ENCODE measurements at places on chromosomes 7 and 10. TPM values are rescaled to one million over a fixed set of nuclear protein-coding genes. Genes with fewer than 3 reads are reported as not detected.

Gene ZNF365
- total RNA-seq = 0.39 TPM

DNA sequence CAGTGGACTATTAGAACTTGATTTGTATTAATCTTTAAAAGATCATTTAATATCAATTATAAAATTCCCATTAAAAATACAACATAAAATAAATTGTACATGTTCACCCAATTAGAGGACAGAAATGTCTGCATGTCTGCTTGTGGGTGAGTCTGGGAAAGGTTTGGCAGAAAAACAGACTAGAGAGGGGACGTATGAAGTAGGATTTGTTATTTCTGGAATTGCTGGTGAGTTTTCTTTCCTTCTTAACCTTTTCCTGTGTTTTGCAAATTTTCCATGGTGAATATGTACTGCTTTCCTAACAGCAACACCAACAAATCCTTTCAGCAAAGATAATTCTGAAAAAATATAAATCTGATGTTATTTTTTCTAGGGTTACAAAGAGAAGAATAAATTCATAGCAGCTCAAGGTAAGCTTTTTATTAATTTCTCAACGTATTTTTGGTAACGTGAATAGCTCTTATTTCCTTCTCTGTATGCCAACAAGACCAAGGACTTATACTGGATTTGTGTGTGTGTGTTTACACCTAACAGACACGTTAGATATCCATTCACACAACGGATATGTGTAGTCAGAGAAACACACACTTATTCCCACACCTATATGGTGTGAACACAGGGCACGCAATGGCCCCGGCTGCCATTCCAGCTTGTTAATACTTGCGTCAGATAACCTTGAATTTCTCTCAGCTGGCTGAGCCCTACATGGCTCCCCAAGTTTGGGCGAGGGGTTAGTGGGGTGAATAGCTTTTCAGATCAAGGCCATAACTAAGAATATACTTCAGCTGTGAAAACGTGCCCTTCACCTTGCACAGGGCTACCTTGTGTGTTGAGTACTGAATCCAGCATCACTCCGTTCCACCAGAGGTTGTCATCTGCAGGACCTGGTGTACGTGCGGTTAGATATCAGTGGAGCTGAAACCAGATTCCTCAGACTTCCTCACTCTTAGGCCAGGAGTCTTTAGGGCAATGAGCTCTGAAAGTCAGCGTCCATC lies 64.6 kb downstream of the MKI67 start:
- no peak for DNase-seq

- peak; percentile 11 for DNase-seq
Measured at GRCh38 chr7:1694611-1695511, 24.8 kb downstream of the ELFN1 start.

- no peak for DNase-seq
Measured at GRCh38 chr10:123470336-123470921, 195.7 kb upstream of the GPR26 start.

Gene FEZF1
- 20.0 TPM for total RNA-seq

Gene FAM221A
- 24.9 TPM for total RNA-seq

DNA sequence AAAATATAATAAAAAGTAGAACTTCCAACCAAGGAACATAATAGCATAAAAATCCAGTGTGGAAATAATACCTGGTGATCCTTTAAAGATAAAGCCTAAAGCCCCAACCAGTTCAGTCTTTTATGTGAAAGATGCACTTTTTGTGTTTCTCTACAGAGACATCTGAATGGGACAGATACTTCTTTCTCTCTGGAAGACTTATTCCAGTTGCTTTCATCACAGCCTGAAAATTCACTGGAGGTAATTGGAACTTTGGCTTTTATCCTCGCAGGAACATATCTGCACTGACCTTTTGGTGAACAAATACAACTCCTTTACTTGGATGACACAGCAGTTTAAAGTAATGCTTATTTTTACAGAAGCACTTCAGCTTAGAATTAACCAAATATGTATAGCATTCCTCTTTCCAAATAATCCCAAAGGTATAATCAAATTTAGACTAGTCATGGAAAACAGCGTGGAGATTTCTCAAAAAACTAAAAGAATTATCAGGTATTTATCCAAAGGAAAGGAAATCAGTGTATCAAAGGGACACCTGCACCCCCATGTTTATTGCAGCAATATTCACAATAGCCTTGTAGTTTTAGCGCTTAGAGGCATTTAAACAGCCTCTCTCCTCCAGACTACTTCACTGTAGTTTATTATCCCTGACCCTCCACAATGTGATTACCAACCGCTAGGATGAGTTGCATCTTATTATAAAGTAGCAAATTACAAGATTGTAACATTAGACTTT lies 16.8 kb downstream of the HNRNPA2B1 start:
- DNase-seq = no peak

DNA sequence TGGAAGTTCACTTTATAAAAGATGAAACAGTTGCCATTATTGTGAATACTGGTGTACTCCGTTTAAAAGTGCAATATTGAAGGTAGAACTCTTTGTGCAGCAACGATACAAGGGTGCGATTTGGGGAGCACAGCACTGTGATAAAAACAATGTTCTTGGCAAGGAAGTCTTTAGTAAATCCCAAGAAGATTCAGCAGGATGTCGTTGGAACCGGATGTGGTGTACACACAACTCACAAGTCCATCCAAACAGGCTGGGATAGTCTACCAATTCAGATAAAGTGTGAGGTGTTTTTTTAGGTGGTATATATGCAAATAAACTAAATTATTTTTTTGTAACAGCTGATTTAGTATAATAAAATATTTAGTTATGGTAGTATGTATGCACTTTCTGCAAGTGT lies 46.7 kb downstream of the ZNF777 start:
- no peak for DNase-seq

Gene KCP
- 2.5 TPM for total RNA-seq

Gene ENTPD1
- total RNA-seq = 2.3 TPM

DNA sequence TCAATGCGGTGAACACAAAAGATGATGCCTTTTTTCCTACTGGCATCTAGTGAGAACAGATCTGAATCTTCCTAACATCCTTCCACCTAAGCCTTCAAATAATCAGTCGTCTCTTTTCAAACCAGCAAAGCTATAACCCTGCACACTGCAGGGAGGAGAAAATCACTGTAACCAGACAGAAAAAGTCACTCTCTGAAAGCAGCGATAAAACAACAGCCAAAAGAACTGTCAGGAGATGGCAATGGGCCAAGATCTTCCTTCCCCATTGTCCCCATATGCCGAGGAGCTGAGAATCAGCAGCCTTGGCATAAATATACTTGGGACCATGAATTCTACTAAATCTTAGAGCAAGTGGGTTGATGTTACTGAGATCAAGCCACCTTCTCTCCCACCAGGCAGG lies 13.1 kb downstream of the FZD9 start:
- no peak for DNase-seq

- no peak for DNase-seq
Measured at GRCh38 chr10:11521860-11522259, 89.6 kb downstream of the USP6NL start.

Gene PGAM1
- total RNA-seq = 833 TPM

Gene SPDYE6
- total RNA-seq = not detected

Gene RET
- total RNA-seq = 17.8 TPM

DNA sequence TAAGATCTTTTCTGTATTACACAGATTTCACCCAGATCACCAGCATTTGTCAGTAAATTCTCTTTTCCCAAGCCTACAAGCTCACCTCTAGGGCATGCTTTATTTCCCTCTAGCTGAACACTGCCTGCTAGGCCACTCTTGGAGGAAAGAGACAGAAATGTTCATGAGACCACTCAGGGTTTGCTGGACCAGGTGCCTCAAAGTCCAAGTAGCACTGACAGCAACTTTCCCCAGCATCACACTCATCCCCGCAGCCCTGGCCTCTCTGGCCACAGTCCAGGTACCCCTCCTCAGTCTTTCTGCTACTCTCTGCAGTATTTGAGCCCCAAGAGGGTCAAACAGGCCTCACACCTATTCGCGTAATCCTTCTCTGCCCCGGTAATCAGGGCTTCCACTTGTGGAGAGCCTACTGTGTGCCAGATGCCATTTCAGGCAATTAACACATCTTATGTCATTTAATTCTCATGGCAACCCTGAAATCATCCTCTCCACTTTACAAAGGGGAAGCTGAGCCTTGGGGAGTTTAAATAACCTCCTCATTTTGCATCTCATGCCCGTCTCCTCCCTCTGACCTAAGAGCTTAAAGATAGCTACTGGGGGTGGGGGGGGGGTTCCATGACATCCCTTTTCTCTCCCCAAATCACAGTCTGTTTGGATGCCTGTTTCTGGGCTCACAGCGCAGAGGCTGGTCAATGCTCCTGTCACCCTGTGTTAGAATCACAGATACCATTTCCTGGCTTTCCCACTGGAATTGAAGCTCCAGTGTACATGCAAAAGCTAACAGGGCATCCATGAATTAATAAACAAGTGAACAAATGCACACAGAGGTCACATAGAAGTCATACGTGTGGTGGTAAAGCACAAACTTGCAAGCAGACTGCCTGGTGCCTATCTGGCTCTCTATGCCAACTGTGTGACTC lies 88.5 kb downstream of the PRLHR start:
- no peak for DNase-seq

DNA sequence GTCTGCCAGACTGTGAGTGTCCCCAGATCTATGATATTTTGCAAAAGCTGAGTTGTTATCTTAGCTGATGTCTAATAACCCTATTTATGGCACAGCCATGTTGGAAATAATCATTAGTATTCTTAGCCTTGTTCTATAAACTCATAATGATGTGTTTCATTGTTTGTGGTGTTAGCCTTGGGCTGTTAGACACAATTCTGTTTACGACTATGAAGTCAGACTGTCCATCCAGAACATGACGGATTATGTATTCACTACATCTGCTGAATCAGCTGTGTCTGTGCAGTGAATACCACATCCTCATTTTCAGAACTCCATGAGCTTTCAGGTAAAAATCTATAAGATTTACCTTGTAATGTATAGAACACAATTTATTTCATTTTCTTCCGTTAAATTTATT lies 577.1 kb downstream of the NRG3 start:
- no peak for DNase-seq

DNA sequence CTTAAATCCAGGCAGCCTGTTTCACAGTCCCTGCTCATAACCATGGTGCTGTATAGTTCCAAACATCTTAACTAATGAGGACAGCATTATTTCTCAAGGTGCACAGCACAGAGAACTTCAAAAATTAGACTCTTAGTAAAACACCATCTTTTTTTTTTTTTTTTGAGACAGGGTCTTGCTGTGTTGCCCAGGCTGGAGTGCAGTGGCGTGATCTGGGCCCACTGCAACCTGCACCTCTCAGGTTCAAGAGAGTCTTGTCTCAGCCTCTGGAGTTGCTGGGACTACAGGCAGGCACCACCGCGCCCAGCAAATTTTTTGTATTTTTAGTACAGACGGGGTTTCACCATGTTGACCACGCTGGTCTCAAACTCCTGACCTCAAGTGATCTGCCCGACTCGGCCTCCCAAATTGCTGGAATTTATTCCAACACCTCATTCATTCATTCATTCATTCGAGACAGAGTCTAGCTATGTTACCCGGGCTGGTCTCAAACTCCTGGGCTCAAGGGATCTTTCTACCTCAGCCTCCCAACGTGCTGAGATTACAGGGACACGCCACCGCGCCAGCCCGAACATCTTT lies 507 bp upstream of the TMEM254 start:
- DNase-seq = no peak

Gene MYO1G
- 0.48 TPM for total RNA-seq

Gene SPDYE1
- not detected for total RNA-seq

Gene RELN
- total RNA-seq = 0.44 TPM

- DNase-seq = no peak
Measured at GRCh38 chr10:51400392-51401096, 298.9 kb downstream of the CSTF2T start.

- DNase-seq = no peak
Measured at GRCh38 chr10:119653916-119654315, 2.7 kb downstream of the BAG3 start.

- DNase-seq = no peak
Measured at GRCh38 chr7:64849250-64849923, 53.7 kb upstream of the ZNF273 start.

Gene SUN3
- total RNA-seq = not detected

DNA sequence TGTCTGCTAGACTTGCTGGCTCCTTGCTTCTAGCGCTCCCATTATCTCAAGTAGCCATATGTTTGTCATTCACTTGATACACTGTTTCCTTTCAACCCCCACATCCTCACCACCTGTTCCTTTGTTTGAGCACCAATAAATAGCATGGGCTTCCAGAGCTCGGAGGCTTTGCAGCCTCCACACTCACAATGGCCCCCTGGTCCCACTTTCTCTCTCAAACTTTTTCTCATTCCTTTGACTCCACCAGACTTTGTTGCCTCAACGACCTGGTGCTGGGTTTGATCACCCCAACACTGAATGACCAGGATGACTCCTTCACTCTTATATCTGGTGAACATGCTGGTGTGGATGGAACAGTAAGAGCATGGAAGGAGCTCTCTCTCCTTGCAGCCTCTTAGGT lies 114.5 kb upstream of the TRIM24 start:
- no peak for DNase-seq

GRCh38 chr10:84191106-84191505 lies 3.2 kb upstream of the CDHR1 start:
- DNase-seq = no peak

- DNase-seq = no peak
Measured at GRCh38 chr10:3773460-3774017, 11.5 kb downstream of the KLF6 start.

- no peak for DNase-seq
Measured at GRCh38 chr7:47952224-47952623, 4.0 kb upstream of the PKD1L1 start.

DNA sequence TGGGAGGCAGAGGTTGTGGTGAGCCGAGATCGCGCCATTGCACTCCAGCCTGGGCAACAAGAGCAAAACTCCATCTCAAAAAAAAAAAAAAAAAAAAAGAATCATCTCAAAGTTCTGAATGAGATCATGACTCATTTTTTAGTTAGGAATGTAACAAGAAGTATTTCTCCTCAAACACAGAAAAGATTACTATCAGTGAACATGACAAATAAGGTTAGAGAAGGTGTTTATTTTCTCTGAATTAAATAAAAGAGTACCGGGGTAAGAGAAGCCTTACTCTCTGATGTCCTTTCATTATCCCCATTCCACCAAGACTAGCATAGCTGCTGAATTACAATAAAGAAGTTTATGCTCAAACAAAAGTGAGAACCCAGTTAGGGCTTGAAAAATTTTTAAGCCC lies 50.1 kb downstream of the IPMK start:
- no peak for DNase-seq

DNA sequence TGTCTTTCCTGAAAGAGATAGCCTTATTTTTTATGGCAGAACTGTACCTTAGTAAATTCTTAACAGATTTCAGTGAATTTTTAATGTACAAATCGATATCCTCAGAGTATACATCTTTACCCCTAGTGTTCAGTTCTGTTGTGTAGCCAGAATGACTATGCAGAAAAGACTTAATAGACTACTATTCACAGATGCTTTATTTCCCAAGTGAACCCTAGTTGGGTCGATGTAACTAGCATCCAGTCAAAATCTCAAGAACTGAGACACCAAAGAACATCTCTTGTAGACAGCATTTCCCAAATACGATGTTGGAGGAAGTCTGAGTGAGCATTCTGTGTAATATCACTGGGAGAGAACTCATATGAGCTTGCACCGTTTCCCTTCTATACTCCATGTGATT lies 1.5 kb downstream of the AKR1C3 start:
- no peak for DNase-seq

Gene UTF1
- 140 TPM for total RNA-seq

GRCh38 chr10:88071879-88072278 lies 208.5 kb downstream of the PTEN start:
- no peak for DNase-seq
